ENCODE measurements at places on chromosomes 5 and 9.

- no peak for DNase-seq
These were observed 302.4 kb upstream of the ZNF462 start for GRCh38 chr9:106560540-106560939.

- DNase-seq, result no peak
These were observed 238.8 kb upstream of the DMRT1 start for GRCh38 chr9:602716-603115.

DNA sequence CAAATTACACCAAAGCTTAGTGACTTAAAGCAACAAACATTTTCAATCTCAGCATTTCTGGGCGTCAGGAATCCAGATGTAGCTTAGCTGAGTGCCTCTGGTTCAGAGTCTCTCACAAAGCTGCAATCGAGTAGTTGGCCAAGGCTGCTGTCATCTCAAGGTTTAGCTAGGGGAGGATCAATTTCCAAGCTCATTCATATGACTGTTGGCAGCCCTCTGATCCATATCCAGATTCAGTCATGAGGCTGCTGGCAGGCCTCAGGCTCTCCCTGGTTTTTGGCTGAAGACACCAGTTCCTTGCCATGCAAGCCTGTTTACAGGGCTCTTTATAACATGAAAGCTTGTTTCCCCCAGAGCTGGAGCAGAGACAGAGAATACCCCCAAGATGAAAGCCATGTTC, 419.5 kb upstream of the TLE4 start:
- no peak for DNase-seq

- DNase-seq, result no peak
These were observed 116.8 kb upstream of the COX7C start for GRCh38 chr5:86500947-86501346.

- no peak for DNase-seq
These were observed 681 bp downstream of the FNIP1 start for GRCh38 chr5:131795879-131796792.

GRCh38 chr5:110594866-110595265, 131.6 kb downstream of the TMEM232 start:
- DNase-seq, result no peak

DNA sequence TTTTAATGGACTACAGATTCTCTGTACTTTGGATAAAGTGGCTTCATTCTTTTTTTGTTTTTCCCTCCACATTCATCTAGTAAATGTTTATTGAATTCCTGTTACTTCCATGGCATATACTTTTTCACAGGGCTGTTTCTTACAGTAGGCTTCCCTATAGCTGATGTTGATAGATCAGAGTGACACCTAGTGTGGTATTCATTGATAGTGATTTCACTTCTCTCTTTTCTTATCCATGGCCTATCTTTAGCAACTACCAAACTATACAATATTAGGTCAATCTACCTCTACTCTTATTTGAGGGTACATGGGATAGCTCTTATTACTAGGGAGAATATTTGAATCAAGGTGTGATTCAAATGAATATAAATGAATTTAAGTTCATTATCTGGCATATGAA, 35.8 kb downstream of the FSD1L start:
- DNase-seq, result no peak

DNA sequence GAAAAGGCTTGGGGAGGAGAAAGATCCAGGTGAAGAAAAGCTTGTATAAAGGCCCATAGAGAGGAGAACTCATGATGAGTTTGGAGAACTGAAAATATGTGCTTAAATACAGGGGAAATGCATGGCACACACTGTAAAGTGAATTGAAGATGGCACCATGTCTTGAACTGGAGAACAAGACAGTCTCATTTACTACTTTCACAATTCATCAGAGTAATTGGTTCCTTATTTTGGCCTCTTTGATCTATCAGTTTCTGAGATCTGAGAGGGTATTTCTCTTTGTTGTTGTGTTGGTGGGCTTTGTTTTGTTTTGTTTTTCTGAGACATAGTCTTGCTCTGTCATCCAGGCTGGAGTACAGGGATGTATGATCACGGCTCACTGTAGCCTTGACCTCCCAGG, 98.2 kb downstream of the CEMIP2 start:
- no peak for DNase-seq

DNA sequence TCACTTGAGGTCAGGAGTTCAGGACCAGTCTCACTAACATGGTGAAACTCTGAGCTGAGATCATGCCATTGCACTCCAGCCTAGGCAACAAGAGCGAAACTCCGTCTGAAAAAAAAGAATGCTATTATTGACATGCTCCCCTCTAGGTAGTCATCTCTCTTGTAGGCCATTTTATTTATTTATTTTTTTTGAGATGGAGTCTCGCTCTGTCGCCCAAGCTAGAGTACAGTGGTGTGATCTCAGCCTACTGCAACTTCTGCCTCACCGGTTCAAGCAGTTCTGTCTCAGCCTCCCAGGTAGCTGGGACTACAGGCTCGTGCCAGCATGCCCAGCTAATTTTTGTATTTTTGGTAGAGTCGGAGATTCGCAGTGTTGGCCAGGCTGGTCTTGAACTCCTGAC, 20.6 kb upstream of the NIM1K start:
- no peak for DNase-seq

DNA sequence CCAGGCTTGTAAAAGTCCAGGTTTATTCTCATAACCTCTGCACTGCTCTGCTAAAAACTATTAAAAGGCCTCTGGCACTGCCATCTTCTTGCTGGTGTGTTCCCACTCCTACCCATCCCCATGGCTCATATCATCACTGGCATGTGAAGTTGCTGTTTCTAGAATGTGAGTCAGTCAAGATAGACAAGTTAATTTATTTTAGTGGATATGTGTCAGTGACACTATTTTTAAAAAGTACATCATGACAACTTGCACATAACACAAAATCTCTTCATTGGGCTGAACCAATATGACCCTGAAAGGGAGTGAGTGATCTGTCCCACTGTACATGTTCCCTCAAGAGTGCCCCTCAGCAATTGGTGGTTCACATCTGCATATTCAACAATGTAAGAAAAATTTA, 299.7 kb downstream of the NFIB start:
- no peak for DNase-seq

DNA sequence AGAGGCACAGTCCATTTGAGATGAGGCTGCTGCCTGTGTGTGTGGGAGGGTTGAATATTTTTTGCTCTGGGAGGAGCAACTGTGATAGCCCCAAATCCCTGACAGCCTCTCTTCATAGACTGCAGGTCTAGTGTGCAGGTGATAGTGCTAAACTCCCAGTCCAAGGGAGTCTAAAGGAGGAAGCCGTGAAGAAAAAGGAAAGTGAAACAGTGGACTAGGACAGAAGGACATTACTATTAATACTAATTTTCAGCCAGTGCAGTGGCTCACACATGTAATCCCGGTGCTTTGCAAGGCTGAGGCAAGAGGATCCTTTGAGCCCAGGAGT, 295.0 kb downstream of the PDE4D start:
- DNase-seq, result no peak

DNA sequence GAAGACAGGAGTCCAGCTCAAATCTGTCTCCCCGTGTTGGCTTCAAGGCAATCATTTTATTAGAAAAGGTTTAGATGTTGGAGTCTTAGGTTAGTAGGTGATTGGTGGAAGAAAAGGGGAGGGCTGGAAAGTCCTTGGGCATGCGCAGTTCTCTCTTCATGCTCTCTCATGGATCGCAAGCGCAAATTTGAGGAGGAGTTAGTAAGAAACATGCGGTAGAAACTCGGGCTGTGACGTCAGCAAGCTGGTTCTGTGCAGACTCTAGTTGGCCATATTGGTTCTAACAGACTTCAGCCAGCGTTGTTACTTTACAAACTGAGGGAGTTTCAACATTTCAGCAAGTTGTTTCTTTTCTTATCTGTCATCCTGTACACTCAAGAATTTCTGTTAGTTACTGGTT, 392.2 kb downstream of the CDK5RAP2 start:
- no peak for DNase-seq

GRCh38 chr5:119386596-119387344, 31.0 kb downstream of the TNFAIP8 start:
- no peak for DNase-seq
